ENCODE measurements at places on chromosomes 12 and 14.

GRCh38 chr12:34204830-34205285 is 182.6 kb downstream of the ALG10 start:
- no peak for DNase-seq

DNA sequence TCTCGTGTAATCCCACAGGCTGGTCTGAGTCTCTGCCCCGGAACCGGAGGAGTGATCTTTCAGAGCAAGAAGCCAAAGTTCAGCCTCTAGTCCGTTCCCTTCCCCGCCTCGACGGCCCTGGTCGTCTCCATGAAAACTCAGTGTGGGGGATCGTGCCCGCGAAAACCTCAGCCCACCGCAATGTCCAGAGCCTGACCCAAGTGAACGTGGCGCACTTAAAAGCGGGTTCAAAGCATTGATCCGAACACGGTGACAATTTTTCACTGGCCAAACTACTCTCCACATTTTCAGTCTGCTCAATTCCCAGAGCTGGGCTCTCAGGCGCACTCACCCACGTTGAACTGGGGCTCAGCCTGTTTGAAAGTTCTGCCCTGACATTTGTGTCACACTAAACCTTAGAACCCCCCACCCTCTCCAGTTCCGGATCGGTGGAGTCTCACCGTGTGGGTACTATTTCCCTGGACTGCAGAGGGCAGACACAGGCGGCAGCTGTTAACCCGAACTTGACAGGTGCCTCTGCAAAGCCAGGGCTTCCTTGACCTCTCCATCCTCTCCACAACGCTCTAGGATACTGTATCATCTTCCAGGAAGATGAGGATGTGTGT is 886 bp upstream of the PRICKLE1 start:
- DNase-seq, result peak; percentile 59

DNA sequence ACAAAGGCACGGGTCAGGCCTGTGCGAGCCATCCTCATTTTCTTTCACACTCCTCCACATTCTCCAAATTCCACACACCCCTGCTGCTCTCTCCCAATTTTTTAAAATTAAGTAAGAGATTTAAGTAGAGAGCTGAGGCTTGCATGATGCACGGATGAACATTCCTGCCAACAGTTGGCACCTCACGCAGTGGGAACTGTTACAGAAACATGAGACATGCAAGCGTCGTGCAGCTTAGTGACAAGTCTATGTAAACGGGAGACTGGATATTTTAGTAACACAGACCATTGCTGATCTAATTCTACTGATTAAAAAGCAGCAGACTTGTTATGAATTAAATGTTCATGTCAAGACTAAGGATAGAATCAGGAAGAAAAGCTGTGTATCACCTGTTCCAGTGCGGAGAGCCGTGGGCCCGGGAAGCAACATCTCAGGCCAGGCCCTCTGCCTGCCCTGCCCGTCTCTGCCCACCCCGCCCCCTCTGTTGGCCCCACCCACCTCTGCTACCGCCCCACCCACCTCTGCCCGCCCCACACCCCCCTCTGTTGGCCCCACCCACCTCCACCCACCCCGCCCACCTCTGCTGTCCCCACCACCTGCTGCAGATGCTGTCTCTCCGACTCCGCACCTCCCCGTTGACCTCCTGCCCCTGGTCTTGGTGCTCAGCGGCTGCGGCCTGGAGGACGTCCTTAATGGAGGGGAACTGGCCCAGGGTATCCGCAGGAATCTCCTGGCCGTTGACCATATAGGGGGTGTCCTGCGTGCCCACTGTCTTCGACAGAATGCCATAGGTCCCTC is 21.2 kb downstream of the GOLGA3 start:
- DNase-seq, result no peak

- no peak for DNase-seq
These were observed 97.8 kb downstream of the PCNX1 start for GRCh38 chr14:71005076-71005475.

Measured in OCI-M1 (cell line).